Dermis blood vessel endothelial cell (primary cell): ENCODE measurements at places on chromosomes 4 and X. TPM values are rescaled to one million over a fixed set of nuclear protein-coding genes. Genes with fewer than 3 reads are reported as not detected.

MAGED2 gene
- total RNA-seq = 224 and 341 TPM in 2 replicates

ADH7 gene
- not detected in 2 replicates for total RNA-seq

INTU gene
- total RNA-seq = 2.7 and 3.1 TPM in 2 replicates

GAGE13 gene
- total RNA-seq = not detected in 2 replicates

NFXL1 gene
- 6.5 and 8.4 TPM in 2 replicates for total RNA-seq

BMPR1B gene
- 0.34 and 0.51 TPM in 2 replicates for total RNA-seq

FOXO4 gene
- total RNA-seq = 7.3 and 8.2 TPM in 2 replicates

TKTL2 gene
- not detected in 2 replicates for total RNA-seq

SRPX gene
- 104 and 123 TPM in 2 replicates for total RNA-seq

TEX13D gene
- not detected in 2 replicates for total RNA-seq
